Activated CD4-positive, alpha-beta T cell treated with anti-CD3 and anti-CD28 coated beads, Interleukin-2, amount 10 ng/mL, durations not matched to agents 7 days and 5 days (primary cell): ENCODE measurements at places on chromosomes 11 and 22.

- DNase-seq, result no peak
These were observed 25.3 kb downstream of the PLEKHB1 start for GRCh38 chr11:73671701-73672100.

GRCh38 chr11:118115048-118115447 is 28.3 kb upstream of the SMIM35 start:
- DNase-seq, result no peak

DNA sequence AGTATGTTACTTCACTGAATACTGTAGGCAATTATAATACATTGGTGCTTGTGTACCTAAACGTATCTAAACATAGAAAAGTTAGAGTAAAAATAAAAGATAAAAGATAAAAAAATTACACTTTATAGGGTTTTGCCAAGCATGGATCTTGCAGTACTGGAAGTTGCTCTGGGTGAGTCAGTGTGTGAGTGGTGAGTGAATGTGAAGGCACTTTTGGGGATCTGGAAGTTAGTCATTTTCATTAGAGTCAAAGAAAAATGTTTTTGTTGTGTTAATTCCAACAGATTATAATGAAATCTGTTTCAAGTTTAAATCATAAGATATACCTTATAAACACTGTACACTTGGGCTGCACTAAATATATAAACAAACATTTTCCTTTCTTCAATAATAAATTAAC is 3.3 kb downstream of the SLC22A25 start:
- no peak for DNase-seq

- DNase-seq, result no peak
These were observed 29.4 kb upstream of the LYVE1 start for GRCh38 chr11:10597877-10598351.

DNA sequence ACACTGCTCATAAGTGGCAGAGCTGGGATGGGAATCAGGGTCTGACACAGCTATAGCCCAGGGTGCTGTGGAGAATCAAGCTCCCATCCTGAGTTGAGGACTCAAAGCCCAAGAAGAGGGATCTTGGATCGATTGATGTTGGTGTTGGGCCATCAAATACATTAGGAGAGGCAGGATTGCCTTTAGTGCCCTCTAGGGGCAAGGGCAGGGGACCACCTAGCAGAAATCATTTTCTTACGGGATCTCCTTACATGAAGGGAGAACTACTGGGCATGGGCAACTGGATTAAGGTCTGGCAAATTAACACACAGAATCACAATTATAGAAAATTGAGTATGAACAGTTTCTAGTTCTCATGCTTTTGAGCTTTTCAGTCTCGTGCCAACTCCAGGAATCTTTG is 24.9 kb upstream of the EMSY start:
- DNase-seq, result peak; percentile 14

GRCh38 chr22:36183446-36183845 is 18.2 kb downstream of the APOL4 start:
- DNase-seq, result no peak

DNA sequence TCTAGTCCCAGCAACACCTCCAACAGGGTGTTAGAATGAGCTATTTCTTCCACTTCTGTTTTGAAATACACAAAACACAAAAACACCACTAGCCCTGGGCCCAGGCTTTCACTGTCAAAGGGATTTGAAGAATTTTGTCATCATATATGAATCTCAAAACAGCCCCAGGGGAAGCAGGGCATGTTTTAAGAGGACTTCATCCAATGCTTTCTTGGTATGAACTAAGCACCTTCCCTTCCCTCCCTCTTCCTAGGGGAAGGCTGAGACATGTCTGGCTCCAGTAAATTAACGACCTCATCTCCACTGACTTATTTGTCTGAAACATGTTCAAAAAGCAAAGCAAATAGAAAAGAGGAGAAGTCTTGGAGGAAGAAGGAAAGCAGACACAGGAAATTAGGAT is 75.7 kb upstream of the INCENP start:
- no peak for DNase-seq

DNA sequence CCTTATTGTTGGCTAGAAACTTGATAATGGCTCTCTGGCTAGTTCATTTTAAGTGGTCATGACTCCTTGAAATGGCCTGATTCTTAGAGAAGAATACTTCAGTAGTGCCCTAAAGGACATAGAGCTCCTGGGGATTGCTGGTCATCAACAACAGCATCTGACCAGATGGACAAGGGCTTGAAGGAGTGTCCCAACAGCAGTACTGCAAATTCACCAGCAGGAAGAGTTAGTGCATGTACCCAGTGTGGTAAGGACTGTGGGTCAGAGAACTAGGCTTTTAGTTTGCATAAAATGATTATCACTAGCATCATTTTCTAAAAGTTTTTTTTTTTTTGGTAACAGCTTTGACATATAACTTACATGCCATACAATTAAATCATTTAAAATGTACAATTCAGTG is 39.5 kb upstream of the CUL5 start:
- no peak for DNase-seq

DNA sequence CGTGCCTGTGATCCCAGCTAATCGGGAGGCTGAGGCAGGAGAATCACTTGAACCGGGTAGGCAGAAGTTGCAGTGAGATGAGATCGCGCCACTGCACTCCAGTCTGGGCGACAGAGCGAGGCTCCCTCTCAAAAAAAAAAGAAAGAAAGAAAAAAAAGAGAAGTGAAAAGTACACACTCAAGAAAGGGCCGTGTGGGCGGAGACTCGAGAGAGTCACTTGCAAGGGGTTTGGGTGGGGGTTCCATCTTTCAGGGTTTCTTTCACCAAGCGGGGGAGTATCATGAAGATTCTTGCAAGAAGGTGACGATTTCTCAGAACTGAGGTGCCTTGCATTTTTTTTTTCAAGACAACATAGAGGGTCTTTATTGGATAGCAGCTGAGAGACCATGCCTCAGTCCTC is 4.0 kb upstream of the IFITM5 start:
- no peak for DNase-seq

DNA sequence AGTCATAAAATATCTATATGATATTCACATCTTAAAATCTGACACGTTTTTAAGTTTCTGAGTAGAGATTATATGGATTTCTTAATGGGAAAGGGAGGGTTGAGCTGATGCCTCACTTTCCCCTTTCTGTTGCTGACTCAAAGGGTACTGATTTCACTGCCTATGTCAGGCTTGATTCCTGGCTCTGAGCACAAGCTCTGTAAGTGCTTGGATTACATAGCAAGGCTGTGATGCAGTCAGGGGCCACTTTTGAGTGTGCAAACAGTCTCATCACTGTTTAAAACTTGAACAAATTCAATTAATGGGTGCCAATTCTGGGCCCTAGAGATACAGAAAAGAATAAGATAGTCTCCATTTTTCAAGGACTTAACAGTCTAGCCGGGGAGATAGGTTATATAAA is 14.4 kb downstream of the ATXN10 start:
- no peak for DNase-seq

- no peak for DNase-seq
These were observed 356.6 kb downstream of the CASP12 start for GRCh38 chr11:104541701-104542100.

DNA sequence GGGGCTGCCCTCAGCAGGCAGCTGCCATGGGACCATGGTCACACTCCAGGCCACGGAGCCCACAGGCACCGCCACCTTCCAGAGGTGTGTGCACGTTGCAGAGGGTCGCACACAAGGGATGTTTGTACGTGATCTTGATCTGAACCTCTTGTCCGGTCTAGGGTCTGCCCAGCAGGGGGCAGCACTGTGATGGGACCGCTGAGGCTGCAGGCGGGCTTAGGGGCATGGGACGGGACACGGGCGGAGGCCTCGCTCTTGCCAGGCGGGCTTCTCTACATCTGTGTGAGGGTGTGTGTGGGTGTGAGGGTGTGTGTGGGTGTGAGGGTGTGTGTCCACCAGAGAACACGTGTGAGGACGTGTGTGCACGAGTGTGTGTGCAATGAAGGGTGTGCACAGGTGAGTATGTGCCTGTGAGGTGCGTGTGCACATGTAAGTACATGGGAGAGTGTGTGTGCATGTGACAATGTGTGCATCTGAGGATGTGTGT is 52.4 kb downstream of the CACNA1I start:
- peak; percentile 68 for DNase-seq

- DNase-seq, result no peak
These were observed 4.0 kb downstream of the JAM3 start for GRCh38 chr11:134072844-134073243.

DNA sequence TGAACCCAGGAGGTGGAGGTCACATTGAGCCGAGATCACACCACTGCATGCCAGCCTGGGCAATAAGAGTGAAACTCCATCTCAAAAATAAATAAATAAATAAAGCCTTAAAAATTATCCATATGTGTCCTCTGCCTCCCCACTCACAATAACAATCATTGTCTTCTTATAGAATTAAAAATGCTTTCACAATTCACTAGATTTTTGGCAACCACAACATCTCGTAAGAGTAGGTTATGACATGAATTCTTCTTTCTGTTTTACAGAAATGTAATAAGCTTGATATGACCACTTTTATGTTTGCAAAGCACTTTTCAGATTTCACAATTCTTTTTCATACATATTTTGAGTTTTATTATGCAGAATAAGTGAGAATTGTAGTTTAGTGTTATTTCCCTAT is 54.5 kb upstream of the HSPA8 start:
- no peak for DNase-seq

DNA sequence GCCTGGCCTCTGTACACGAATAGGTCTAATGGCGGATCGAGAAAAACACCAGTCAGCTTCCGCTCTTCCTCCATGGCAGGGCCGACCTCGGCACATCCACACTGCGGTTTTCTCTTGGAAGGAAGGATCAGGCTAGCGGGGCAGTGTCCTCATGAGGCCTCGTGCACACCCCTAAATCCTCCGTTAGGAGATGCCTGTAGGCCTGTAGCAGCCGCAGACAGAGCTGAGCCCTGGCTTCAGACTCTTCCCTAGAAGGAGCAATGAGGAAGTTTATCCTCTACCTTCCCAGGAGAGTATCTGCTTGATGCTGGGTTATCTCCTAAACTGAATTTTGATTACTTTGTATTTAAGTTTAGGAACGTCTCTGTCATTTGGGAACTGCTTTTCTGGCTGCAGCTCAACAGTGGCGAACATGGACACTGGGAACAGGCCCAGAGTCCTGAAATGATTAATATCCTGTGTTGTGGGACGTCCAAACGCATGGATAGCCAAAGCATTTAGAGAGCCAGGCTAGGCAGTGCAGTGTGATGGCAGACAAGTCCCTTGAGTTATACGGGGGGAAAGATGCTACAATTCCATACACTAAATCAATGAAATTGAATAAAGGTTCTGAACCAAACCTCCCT is 16.5 kb upstream of the BMAL1 start:
- DNase-seq, result no peak

GRCh38 chr11:108824545-108824944 is 159.7 kb downstream of the DDX10 start:
- no peak for DNase-seq

GRCh38 chr11:91158891-91159537 is 936.2 kb upstream of the CHORDC1 start:
- DNase-seq, result no peak

GRCh38 chr22:32627091-32627490 is 152.5 kb downstream of the FBXO7 start:
- DNase-seq, result no peak
